ENCODE measurements at places on chromosomes 7 and 10. TPM values are rescaled to one million over a fixed set of nuclear protein-coding genes. Genes with fewer than 3 reads are reported as not detected.

The PRKCQ gene
- total RNA-seq, result 4.5 TPM

The DDX56 gene
- total RNA-seq, result 106 TPM

The ASAH2 gene
- 0.14 TPM for total RNA-seq

The PDIA4 gene
- 307 TPM for total RNA-seq

Measured in epithelial cell of proximal tubule (primary cell).